ENCODE measurements at places on chromosomes 16 and 17.

GRCh38 chr17:71436479-71436878 lies 684.3 kb upstream of the SOX9 start:
- no peak for DNase-seq

GRCh38 chr17:65013613-65014391 lies 42.7 kb downstream of the GNA13 start:
- peak; percentile 17 for DNase-seq

GRCh38 chr17:62676952-62677596 lies 49.6 kb downstream of the MRC2 start:
- DNase-seq: no peak

- peak; percentile 24 for DNase-seq
Measured at GRCh38 chr16:48117217-48118105, 38.3 kb downstream of the ABCC12 start.

- DNase-seq: no peak
Measured at GRCh38 chr16:57470711-57471110, 8.2 kb downstream of the POLR2C start.
